Breast epithelium (tissue), 4 donors: ENCODE measurements at places on chromosomes 7 and 10. TPM values are rescaled to one million over a fixed set of nuclear protein-coding genes. Genes with fewer than 3 reads are reported as not detected.
A peak's percentile ranks its signal among the peaks of the same experiment; 100 is the strongest.

- H3K27me3 ChIP-seq, result no peaks in the 10 kb centered on the region
- H3K27ac ChIP-seq, result no peak overlapping the region
- no peak overlapping the region for H3K4me3 ChIP-seq
- DNase-seq, result no peak
Observed at GRCh38 chr10:110827875-110828274, 43.9 kb upstream of the PDCD4 start.

Gene UNCX
- not detected for total RNA-seq

GRCh38 chr10:47020471-47020870 lies 109.2 kb downstream of the PTPN20 start:
- DNase-seq, result no peak
- H3K27ac ChIP-seq, result peak overlapping the region; percentile 12
- no peaks in the 10 kb centered on the region for H3K27me3 ChIP-seq
- H3K4me1 ChIP-seq, result no peaks in the 10 kb centered on the region
- no peak overlapping the region for H3K4me3 ChIP-seq
- no peaks in the 10 kb centered on the region for H3K36me3 ChIP-seq

DNA sequence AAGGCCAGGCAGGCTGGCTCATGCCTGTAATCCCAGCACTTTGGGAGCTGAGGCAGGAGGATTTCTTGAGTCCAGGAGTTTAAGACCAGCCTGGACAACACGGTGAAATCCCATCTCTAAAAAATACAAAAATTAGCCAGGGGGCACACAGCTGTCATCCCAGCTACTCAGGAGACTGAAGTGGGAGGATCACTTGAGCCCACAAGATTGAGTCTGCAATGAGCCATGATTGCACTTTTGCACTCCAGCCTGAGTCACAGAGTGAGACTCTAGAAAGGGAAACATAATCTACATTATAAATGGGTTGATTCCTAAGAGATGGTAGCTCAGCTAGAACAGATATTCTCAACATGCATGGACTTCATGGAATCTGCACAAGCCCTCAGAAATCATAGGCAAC lies 6.3 kb upstream of the LIPF start:
- no peak for DNase-seq
- H3K4me3 ChIP-seq, result no peak overlapping the region
- H3K36me3 ChIP-seq, result no peaks in the 10 kb centered on the region
- no peaks in the 10 kb centered on the region for H3K4me1 ChIP-seq
- no peaks in the 10 kb centered on the region for H3K27me3 ChIP-seq
- no peak overlapping the region for H3K27ac ChIP-seq

DNA sequence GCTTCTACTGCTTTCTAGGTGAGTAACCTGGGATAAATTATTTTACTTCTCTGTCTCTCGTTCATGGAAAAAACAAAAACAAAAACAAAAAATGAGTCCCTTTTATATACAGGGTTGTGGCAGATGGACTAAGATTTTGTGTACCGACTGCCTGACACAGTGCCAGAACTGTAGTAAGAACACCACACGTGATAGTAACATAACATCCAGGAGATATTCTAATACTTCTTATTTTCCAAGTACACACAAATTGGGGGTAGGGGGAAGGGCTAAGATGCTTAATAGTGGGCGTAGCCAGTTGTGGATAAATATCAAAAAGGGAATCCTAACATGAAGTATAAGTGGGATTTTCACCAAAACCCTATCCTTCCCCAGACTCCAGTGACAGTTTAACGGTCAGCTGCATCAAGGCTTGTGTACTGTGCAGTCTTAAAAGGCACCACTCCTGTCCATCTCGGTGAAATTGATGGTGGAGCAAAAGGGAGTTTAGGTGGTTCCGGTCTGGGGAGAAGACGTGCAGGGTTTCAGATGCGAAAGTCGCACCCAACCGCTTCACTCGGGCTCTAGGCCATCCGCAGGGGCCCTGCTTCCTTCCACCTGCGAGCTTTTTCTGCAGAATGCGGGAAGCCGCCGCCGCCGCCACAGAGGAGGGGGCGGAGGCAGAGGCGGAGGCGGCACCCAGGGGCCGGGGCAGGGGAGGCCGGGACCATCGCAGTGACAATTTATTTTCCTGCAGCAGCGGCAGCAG lies at the start of gene STAMBPL1:
Gene STAMBPL1 (plus strand): TSS at position 712 of the 748 bp plus-strand sequence. CDS start 21,464 bp downstream, outside the sequence.
- DNase-seq, result no peak
- peak within 1 kb of the TSS; percentile 94 for H3K27ac ChIP-seq
- H3K4me1 ChIP-seq, result no peaks in the 10 kb centered on the region

Gene EGR2
- total RNA-seq, result 0.32 TPM

GRCh38 chr10:132036887-132037675 lies 28.7 kb upstream of the JAKMIP3 start:
- H3K4me1 ChIP-seq, result no peaks in the 10 kb centered on the region
- peaks cover 9% of the 10 kb centered on the region for H3K27me3 ChIP-seq
- H3K36me3 ChIP-seq, result no peaks in the 10 kb centered on the region
- peak overlapping the region; percentile 60 for H3K4me3 ChIP-seq

Gene STX1A
- 9.5 TPM for total RNA-seq

DNA sequence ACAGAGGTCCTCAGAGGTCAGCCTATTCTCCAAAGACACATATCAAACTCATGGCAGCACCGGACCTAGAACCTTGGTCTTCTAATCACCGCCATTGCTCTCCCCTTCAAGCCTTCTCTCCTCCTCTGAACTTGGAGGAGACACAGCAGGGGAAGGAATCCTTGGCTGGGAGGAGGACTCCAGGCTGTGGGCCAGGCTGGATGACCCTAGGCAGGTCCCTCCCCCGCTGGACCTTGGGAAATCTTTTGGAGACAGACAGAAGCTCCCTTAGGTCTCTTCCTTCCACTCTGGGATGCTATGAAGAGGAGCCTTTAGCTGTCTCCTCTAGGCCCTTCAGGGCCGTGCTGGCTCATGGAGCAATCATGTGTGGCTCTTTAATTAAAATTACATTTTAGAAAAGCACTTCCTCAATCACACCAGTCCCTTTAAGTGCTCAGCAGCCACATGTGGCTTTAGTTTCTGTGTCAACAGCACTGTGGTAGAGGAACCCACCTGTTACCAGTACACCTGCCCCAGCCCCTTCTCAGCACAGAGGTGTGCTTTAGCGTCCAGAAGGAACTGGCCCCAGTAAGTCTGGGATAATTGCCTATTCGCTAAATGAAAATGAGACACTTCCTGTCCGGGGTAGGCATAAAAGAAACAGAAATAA lies 238.2 kb downstream of the CELF2 start:
- no peaks in the 10 kb centered on the region for H3K27me3 ChIP-seq
- no peak overlapping the region for H3K4me3 ChIP-seq
- DNase-seq, result no peak
- no peak overlapping the region for H3K27ac ChIP-seq
- H3K36me3 ChIP-seq, result no peaks in the 10 kb centered on the region

DNA sequence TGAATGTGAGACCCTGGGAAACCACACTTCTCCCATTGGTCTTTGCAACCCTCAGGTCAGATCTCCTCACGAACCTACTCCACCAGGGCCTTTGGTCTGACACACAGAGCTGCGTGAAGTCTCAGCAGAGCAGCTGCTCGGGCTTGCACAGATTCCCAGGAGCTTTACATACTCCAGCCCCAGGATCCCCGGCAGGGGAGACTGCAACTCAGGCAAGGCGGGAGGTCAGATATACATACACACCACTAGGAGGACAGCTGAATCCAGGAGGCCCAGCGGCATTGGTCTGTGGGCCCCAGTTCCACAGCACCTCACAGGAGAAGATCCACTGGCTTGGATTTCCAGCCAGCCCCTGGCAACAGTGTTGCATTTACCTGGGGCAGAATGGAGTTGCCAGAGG lies 239.2 kb downstream of the GPAM start:
- H3K27me3 ChIP-seq, result no peaks in the 10 kb centered on the region
- no peaks in the 10 kb centered on the region for H3K4me1 ChIP-seq
- DNase-seq, result no peak
- no peak overlapping the region for H3K4me3 ChIP-seq
- H3K36me3 ChIP-seq, result no peaks in the 10 kb centered on the region

DNA sequence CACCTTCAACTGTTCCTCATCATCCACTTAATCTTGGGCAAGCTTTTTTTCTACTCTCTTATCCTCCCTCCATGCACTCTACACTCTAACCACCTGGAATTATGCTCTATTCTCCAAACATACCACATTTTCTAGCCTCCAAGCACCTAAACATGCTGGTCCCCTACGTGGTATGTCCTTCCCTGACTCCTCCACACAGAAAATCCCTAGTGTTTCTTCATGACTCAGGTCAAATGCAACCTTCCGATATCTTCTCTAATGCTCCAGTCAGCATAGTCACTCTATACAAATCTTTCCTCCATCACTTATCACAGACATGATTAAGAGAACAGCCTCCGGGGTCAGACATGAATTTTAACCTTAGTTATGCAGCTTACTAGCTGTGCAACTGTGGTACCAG lies 68.8 kb downstream of the ARMH3 start:
- H3K4me3 ChIP-seq, result no peak overlapping the region
- H3K27ac ChIP-seq, result no peak overlapping the region
- no peaks in the 10 kb centered on the region for H3K4me1 ChIP-seq
- DNase-seq, result no peak
- H3K36me3 ChIP-seq, result no peaks in the 10 kb centered on the region

DNA sequence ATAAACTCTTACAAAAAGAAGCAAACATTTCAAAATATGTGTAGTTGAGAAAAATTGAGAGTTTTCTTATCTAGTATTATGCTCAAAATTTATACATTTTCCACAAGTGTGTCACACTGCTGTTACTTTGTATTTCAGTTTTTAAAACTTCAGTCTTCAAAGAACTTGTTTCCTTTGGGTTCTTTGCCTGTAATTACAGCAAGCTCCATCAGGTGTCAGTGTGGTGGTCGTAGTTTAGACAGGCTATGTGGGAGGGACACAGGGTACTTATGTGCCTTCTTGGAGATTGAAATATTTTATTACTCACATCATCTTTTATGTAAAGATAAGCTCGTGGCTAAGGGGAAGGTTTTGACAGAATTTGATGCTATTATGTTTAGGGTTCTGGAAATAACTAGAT lies 360.5 kb downstream of the FGFR2 start:
- no peaks in the 10 kb centered on the region for H3K4me1 ChIP-seq
- no peak overlapping the region for H3K4me3 ChIP-seq
- no peaks in the 10 kb centered on the region for H3K36me3 ChIP-seq
- H3K27me3 ChIP-seq, result peaks cover 3% of the 10 kb centered on the region
- H3K27ac ChIP-seq, result no peak overlapping the region

Gene AZGP1
- 4,981 TPM for total RNA-seq

- no peaks in the 10 kb centered on the region for H3K4me1 ChIP-seq
- no peaks in the 10 kb centered on the region for H3K36me3 ChIP-seq
- H3K27me3 ChIP-seq, result no peaks in the 10 kb centered on the region
- no peak overlapping the region for H3K4me3 ChIP-seq
Observed at GRCh38 chr10:54797636-54798321, 3.3 kb downstream of the PCDH15 start.

Gene NPSR1
- total RNA-seq, result not detected

Gene NRCAM
- total RNA-seq, result 62.4 TPM

DNA sequence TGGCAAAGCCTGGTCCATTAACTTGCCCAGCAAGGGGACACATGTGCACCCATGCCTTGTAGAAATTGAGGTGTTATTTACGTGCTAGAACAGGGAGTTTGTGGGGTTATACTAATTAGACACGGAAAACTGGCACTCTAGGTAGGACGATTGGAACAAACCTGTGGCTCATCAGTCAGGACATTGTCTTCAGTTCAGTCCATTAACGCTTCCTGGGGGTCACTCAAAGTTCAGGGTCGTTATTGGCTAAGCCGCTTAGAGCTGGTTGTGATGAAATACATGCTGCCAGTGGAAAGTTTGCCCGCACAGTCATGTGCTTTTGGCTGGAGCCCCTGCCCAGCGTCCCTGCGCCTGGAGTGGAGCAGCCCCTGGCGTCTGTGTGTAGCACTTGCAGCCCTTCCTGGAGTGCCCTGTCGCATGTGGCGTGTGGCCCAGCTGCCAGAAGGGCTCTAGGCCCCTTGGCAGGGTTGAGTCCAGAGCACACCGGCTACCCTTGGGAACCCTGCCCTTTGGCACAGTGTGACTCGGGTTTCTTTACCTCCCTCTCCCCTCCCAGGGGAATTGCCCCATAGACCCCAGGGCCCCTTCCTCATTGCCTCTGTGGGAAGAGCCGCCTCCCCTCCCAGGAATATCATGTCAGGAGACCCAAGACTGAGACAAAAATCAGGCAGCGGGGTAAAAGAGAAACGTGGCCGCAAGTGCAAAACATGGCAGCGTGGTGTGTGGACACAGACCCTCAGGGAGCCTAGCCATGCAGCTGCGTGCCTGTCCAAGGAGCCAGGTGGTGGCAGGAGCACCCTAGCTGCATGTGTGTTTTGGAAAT lies 9.8 kb downstream of the ZNF775 start:
- no peaks in the 10 kb centered on the region for H3K27me3 ChIP-seq
- H3K27ac ChIP-seq, result peak overlapping the region; percentile 41
- DNase-seq, result peak; percentile 82
- no peak overlapping the region for H3K4me3 ChIP-seq
- no peaks in the 10 kb centered on the region for H3K4me1 ChIP-seq
- H3K36me3 ChIP-seq, result no peaks in the 10 kb centered on the region

- peaks cover 2% of the 10 kb centered on the region for H3K36me3 ChIP-seq
- peak overlapping the region; percentile 22 for H3K4me3 ChIP-seq
- H3K4me1 ChIP-seq, result no peaks in the 10 kb centered on the region
- peak; percentile 32 for DNase-seq
- peak overlapping the region; percentile 71 for H3K27ac ChIP-seq
Observed at GRCh38 chr7:100568896-100569844, 4.5 kb downstream of the SAP25 start.

Gene CYP2C19
- total RNA-seq, result not detected

Gene PIP
- 1,201 TPM for total RNA-seq

- H3K27me3 ChIP-seq, result no peaks in the 10 kb centered on the region
- no peaks in the 10 kb centered on the region for H3K36me3 ChIP-seq
- H3K27ac ChIP-seq, result no peak overlapping the region
- no peak overlapping the region for H3K4me3 ChIP-seq
Observed at GRCh38 chr7:81482600-81483186, 287.2 kb downstream of the HGF start.

Gene TMEM140
- 52.8 TPM for total RNA-seq

GRCh38 chr10:101450277-101451080 lies 96.5 kb downstream of the BTRC start:
- no peak overlapping the region for H3K27ac ChIP-seq
- no peak overlapping the region for H3K4me3 ChIP-seq
- no peaks in the 10 kb centered on the region for H3K27me3 ChIP-seq
- no peaks in the 10 kb centered on the region for H3K36me3 ChIP-seq

Gene UPK3BL2
- 5.1 TPM for total RNA-seq

Gene HSPB1
- 210 TPM for total RNA-seq

DNA sequence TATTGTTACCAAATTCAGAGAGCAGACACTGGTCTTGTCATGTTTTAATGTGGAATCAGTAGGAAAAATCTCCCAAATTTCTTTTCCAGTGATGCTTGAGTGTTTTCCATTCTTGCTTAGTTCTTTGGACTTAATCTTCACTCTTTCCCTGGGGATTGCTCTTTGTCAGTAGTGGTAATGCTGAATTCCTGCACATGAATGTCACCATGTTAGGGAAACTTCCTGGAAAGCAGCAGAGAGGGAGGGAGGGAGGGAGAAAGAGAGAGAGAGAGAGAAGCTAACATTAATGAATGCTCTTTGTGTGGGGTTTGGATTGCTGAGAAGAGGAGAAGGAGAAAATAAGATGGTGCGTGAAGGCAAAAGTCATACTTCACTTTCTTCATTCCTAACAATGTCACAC lies 295.3 kb upstream of the COBL start:
- H3K27ac ChIP-seq, result no peak overlapping the region
- no peak for DNase-seq
- H3K27me3 ChIP-seq, result no peaks in the 10 kb centered on the region
- H3K4me3 ChIP-seq, result no peak overlapping the region

Gene CAPZA2
- total RNA-seq, result 134 TPM

Gene CPA4
- 2.0 TPM for total RNA-seq
